Suppressor macrophage treated with lipopolysaccharide for 4 hours (primary cell): ENCODE measurements at places on chromosomes 7 and 10.

GRCh38 chr10:98261436-98262277 is 6.3 kb downstream of the LOXL4 start:
- DNase-seq = no peak

DNA sequence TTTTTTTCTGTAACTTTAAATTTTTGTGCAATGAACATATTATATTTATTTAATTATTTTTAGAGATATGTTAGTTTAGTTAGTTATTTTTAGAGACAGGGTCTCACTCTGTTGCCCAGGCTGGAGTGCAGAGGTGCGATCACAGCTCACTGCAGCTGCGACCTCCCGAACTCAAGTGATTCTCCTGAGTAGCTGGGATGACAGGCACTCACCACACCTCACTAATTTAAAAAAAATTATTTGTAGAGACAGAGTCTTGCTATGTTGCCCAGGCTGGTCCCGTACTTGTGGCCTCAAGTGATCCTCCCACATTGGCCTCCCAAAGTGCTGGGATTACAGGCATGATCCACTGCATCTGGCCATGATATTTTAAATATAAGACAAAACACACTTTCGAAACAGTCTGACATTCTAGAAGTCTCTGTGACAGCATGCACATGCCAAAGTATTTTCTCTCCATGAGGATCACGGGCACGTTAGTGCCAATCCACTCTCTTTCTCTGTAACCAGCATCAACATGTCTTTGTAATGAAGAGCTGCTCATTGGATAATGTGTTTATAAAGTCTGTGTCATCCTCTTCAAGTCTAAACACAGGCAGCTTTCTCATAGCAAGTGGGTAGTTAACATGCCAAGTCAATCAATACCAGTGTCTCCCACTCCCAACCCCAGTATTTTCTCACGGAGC is 137.4 kb downstream of the GLI3 start:
- no peak for DNase-seq

DNA sequence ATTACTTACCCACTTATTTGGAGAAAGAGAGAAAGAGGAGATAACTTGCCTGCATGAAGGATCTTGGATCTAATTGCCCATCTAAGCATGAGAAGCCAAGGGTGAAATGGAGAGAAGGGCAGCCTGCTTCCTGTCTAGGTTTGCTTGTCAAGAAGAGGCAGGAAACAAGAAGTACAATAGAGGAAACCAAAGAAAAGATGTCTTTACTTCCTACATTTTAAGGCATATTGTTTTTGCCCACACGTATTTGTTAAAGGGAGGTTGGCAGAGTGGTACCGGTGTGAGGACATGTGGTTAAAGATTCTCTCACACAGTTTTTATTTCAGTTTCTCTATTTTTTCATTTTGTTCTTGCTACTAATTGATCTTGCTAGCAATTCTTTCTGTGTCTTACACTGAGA is 6.0 kb upstream of the TAS2R38 start:
- no peak for DNase-seq

- DNase-seq = no peak
Measured at GRCh38 chr7:38411404-38411803, 138.0 kb upstream of the TARP start.

DNA sequence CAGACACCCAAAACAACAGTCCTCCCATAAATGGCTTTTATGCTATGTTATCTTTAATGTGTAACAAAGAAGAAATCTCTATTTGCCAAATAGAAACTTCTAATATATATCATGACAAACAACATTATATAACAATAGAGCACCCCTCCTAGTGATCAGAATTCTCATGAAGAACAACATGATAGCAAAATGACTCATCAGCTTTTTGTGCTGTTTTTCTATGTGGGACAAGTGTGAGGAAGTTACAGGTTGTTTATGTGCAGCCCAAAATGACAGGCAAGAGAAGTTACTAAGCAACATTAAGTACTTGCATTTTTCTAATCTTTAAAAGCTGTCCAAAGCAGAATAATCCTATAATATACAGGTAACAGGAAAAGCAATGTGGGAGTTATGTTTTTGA is 7.7 kb downstream of the DGKB start:
- DNase-seq = no peak

GRCh38 chr7:40200791-40201190 is 66.0 kb downstream of the SUGCT start:
- DNase-seq = no peak

GRCh38 chr7:14229047-14229446 is 239.6 kb upstream of the ETV1 start:
- no peak for DNase-seq
